ENCODE measurements at places on chromosomes 16 and 17.

GRCh38 chr17:55265311-55266021, 706 bp downstream of the HLF start:
- peak; percentile 20 for DNase-seq

- DNase-seq = no peak
Measured at GRCh38 chr17:45314741-45315647, 1.8 kb downstream of the MAP3K14 start.

GRCh38 chr16:72836985-72837384, 210.9 kb downstream of the ZFHX3 start:
- DNase-seq = no peak

DNA sequence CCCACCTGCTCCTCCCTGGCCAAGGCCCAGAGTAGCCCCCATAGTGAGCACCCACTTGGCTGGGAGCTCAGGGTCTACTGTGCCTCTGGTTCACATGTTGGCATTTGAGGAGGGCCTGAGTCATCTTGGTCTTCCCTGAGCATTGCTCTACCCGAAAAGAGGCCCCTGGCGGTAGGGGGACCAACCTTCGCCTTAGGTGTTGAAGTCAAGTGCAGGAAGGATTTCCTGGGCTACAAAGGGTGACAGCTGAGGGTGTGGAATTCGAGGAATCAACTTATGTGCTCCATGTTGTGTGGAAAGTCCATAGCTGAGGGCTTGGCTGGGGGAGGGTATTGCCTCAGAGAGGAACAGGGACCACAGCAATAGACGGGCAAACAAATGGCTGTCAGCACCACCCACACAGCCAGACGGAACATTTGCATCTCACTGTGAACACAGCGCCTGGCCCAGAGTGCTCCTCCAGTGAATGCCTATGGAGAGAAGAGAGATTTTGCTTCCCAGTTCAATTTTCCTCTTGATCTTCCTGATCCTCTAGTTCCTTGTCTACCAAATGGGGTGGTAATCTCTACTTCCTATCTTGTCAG, 35.6 kb upstream of the NGFR start:
- DNase-seq = no peak

DNA sequence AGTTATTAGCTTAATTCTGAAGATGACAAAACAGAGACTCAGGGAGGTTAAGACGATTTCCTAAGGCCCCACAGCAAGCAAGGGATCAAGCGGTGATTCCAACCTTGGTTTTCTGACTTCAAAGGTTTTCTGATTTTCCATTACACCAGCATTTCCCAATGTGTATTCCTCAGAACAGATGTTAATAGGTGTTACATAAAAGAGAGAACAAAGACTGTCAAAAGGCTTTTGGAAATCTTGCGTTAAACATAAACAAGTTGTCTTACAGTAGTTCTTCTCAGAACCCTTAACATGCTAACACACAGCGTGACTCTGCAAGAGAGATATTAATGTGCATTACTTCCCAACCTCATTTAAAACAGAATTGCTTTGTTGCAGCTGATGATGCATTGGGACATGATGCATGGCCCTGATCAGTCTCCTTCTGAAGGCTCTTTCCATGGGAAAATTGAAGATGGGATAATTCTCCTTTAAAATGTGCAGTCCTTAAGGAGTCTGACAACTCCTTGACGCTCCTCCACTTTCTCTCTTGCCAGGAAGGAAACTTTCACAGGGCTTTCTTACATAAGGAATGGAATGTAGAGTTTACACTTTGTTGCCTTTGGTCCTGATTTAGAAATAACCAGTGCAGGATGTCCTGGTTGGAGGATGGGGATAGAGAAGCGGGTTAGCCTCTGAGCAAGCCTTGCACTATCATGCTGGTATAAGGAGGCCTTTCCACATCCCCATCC, 21.5 kb upstream of the MMD start:
- DNase-seq = no peak

DNA sequence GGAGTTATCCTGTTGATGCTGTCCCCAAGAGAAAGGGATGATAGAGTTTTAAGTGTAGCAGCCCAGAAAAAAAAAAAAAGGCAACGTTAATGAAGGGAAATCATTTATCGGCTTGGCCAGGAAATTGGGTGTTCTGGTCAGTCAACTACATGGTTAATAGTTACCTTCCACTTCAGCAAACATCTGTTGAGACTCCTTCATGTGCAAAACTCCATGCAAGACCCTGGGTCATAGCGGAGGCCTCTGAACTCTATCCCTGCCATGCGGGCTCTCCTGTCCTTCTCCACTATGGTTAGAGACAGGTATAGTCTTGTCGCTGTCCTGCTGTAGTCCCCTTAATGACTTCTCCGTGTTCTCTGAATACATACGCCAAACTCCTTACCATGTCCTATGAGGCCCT, 3.5 kb upstream of the LYRM9 start:
- no peak for DNase-seq
